ENCODE measurements at places on chromosomes 1 and 21.

- DNase-seq, result peak; percentile 6
Observed at GRCh38 chr1:165403835-165404482, 41.0 kb downstream of the RXRG start.

DNA sequence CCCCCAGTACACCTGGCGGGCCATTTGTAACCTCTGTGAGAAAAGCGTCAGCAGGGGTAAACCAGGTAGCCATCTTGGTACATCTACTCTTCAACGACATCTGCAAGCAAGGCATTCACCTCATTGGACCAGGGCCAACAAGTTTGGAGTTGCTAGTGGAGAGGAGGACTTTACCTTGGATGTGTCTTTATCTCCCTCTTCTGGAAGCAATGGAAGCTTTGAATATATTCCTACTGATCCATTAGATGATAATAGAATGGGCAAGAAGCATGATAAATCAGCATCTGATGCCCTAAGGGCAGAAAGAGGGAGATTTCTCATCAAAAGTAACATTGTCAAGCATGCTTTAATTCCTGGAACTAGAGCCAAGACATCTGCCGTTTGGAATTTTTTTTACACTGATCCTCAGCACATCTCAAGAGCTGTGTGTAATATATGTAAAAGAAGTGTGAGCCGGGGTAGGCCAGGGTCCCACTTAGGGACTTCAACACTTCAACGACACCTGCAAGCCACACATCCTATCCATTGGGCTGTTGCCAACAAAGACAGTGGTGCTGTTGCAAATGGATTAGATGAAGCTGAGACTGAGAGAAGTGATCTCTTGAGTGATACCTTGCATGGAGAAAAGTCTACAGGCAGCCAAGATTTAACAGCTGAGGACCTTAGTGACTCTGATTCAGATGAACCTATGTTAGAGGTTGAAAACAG, 2.7 kb downstream of the ZBED6 start:
- DNase-seq, result no peak

GRCh38 chr1:60571811-60572210, 498.2 kb upstream of the C1orf87 start:
- no peak for DNase-seq

- DNase-seq, result no peak
Observed at GRCh38 chr1:115647507-115647906, 5.7 kb downstream of the VANGL1 start.

DNA sequence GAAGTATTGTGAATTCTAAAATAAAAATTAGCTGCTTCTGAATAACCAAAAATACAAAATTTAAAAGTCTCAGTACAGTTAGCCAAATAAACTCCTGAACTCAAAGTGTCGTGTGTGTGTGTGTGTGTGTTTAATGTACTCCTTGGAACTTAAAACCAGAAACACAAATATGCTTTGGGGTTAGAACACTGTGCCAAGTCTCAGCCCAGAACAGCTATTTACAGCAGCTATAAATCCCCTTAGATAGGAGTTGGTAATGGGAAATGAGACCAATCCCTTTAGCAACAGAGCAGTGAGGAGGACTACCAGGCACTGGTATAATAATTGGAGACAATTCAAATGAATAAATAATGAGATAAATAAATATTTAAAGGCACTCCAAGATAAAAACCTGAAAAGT, 83.1 kb downstream of the PATJ start:
- no peak for DNase-seq

DNA sequence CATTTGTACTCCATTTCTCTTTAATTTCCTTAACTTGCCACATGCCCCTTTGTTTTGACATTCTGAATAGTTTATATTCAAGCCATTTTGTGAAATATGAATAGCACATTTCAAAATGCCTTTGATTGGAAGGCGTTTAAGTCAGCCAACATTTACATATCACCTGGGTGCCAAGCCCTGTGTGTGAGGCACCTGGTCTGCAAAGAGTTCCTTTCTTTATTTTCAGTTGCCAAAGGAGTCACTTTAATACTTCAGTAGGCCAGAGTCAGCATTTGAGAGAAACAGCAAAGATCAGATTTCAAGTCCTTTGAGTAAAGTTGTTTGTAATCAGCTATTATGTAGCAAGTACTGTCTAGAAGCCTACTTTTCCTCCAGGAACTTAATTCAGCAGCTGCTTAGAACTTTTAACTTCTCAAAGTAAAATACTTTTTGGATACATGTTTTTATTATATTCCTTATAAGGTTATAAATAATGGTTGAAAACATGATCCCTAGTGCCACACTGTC, 70.8 kb downstream of the DTL start:
- DNase-seq, result no peak

DNA sequence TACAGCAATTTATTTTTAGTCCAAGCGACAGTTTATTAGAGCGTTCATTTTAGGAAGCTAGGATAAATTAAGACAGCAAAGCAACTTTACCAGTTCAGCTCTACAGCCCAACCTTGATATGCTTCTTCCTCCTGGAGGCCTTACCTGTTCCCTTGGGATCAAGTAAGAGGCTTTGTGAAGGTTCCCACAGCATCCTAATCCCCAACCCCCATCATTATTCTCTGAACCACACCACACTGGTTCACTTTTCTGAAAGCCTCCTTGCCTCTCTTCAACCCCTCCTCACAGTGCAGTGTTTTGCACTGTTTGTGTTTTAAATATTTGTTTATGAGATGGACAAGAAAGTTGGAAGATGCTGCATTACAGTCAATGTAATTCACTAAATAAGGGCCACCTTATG, 126.3 kb upstream of the CXADR start:
- DNase-seq, result no peak

- no peak for DNase-seq
Observed at GRCh38 chr1:58886611-58887010, 102.8 kb upstream of the JUN start.

DNA sequence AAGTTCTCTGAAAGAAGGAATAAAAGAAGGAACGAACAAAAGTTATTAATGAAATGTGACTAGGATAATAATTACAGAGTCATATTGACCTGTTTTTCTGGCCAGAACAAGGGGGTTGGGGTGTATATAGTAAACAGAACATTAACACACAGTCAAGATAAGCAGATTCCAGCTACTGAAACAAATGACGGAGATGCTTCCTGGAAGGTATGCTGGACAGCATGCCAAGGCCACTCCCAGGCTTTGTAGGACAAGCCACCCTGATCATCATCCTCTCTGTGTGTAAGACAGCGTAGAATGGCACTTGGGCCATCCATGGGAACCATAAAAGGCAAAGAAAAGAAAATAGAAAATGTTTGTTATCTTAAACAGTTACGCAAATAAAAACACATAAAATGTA, 120.7 kb downstream of the TGFBR3 start:
- no peak for DNase-seq

- no peak for DNase-seq
Observed at GRCh38 chr1:221823561-221823960, 81.7 kb upstream of the DUSP10 start.

DNA sequence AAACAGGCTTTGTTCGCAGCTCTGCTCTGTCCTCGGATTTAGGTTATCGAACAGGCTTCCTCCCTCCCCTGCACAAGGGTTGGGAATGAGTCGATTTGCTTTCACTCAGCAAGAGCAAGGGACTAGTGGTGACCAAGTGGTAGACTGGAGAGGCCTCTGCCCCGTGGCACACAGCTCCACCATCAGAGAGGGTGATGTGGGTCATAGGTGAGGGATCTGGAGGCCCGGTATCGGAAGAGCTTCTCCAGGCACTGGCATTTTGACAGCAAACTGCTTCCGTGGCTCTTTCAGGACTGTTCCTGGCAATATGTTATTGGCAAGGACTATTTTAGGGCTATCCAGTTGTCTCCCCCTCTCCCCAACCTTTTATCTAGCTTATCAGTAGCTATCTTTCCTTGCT, 3.1 kb upstream of the ELF3 start:
- DNase-seq, result no peak

DNA sequence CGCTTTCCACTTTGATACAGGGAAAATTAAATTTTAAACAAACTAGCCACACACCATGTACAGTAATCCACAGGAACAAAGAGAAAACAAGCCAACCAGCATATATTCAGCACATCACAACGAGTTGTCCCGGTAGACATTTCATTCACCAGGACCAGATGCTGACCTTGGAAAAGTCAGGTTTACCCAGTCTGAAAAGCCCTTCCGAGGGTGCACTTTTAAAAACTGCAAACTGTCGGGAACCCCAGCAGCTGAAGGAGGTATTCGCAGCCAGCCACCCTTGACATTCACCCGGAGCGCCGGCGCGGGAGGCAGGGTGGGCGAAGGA, 1.2 kb downstream of the MCOLN3 start:
- no peak for DNase-seq

GRCh38 chr1:117817629-117818028, 111.8 kb downstream of the GDAP2 start:
- no peak for DNase-seq

Data from NCI-H2029 treated with DMSO at 0.1 percent for 48 hours (cell line).